Effector memory CD8-positive, alpha-beta T cell (primary cell): ENCODE measurements at places on chromosomes 6 and 20.

DNA sequence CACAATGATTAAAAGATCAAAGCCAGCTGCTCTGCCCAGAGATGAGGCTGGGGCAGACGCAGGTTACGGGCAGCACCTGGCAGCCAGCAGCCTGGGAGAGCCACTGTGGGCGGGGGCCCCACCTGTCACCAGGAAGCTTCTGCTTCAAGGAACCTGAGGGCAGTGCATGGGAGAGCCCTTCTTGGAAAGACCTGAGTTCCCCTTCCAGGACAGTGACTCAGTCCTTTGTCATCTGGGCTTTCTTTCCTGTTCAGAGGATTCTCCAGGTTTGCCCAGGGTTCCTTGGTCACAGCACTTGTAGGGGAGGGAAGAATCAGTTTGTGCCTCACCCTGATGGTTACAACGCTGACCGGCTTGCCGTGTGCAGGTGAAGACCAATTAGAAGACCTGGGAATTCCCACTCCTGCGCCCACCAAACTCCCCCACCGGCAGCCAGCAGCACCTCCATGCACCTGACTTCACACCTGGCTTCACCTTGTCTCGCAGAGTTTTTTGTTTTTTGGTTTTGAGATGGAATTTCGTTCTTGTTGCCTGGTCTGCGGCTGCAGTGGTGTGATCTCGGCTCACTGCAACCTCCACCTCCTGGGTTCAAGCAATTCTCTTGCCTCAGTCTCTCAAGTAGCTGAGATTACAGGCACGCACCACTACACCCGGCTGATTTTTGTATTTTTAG lies 2.0 kb downstream of the ZBP1 start:
- no peak for DNase-seq

DNA sequence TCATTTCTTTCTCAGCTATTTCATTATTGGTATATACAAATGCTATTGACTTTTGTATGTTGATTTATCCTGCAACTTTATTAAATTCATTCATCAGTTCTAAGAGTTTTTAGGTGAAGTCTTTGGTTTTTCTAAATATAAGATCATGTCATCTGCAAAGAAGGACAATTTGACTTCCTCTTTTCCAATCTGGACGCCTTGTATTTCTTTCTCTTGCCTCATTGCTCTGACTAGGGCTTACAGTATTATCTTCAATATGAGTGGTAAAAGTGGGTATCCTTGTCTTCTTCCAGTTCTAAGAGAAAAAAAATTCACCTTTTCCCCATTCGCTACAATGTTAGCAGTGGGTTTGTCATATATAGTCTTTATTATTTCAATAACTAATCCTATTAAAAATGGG lies 38.0 kb downstream of the KIF16B start:
- DNase-seq = no peak

GRCh38 chr6:91483415-91484105 lies 896.7 kb upstream of the MAP3K7 start:
- no peak for DNase-seq

DNA sequence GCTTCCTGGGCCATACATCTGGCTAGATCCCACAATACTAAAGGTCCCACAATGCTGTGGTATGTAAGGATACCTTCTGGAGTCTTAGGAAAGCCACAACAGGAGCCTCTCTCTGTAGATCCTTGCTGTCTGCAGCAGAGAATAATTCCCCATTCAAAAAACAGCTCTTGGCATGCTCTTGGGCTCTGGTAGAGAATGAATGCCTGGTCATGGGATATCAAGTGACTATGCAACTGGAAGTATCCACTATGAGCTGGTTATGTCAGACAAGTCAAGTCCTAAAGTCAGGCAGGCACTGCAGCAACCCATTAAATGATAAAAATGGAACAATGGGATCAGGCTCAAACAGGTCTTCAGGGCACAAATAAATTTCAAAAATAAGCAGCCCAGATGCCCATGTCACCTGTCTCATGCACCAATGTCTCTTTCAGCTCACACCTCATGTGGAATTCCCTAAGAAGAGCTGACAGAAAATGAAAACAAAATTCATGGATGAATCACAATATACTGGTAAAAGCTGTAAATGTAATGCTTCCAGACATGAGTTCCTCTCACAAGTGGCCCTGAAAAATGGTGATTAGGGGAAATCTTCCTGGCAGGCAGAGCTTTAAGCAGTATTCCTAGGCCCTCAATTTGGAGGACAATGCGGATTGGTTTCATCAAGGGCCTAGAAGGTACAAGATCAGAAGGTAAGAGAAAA lies 4.3 kb downstream of the AK9 start:
- no peak for DNase-seq

DNA sequence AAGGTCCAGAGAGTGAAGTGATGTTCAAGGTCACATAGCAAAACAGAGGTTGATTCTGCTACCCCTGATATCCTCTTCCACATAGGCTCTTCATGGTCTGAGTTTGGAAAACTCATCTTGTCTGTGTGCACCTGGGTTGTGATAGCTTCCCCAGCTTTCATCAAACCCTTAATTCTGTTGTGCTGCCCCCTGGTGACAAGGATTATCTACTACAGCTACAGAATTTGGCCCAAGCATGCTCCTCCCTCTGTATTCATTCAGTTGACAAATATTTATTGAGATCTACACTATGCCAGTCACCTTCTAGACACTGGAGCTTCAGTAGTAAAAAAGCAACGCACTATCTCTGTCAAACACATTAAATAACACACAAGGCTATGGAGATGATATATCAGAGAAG lies 50.4 kb downstream of the SMPDL3A start:
- DNase-seq = peak; percentile 29

DNA sequence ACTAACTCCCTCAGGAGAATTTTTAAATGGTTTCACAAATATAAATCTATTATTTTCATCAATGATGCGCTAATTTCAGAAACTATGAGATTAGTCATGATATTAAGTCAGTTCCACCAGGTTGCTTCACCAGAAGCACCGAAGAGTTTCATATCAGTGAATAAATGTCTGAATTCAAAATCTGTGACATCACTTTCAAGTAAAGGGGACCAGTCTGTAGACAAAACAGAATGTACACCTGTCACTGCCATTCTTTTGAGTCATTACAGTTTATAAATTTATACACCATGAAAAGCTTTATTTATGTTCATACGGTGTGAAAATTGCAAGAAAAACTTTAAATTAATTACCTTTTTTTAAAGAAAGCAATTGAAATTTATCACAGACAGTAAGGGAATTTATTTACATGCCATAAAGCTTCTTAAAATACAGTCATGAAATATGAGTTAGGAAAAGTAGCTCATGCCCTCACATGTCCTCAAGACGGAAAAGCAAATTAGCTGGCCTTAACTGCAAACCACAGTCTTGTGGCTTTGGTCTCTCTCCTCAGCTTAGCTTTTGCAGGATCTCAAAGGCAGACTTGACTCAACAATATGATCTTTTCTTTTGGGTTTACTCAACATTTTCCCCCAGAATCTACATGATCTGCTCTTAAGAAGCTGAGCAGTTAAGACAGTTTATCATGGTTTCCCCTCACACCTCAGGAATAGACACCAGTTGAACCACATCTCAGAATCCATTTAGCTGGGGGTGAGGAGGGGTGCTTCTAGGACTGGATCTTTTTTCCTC lies 177.7 kb upstream of the MCHR2 start:
- no peak for DNase-seq

- DNase-seq = no peak
These were observed 41.2 kb upstream of the DST start for GRCh38 chr6:56683882-56684281.

- no peak for DNase-seq
These were observed 669 bp upstream of the TMEM30A start for GRCh38 chr6:75285283-75285639.

- peak; percentile 50 for DNase-seq
These were observed 8.8 kb downstream of the DUSP15 start for GRCh38 chr20:31861385-31862156.

DNA sequence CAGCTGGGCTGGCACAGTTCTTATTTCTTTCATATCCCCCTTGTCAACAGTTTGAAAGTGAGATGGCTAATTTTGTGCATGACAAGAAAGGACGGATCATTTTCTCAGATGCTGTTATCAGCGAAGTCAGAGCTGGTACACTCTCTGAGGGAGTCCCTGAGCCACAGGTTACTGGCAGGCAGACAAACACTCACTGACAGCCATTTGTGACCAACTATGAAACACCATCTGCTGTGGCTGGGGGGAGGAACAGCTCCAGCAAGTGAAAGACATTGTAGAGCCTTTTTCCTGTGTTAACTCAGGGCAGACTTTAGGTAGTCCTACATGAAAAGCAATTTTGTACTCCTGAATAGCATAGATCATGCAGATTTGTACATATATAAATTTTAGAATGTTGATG lies 22.2 kb downstream of the OLIG3 start:
- DNase-seq = no peak
